ENCODE measurements at places on chromosomes 3 and 15.

- DNase-seq = no peak
Measured at GRCh38 chr15:93121973-93122910, 33.2 kb upstream of the RGMA start.

DNA sequence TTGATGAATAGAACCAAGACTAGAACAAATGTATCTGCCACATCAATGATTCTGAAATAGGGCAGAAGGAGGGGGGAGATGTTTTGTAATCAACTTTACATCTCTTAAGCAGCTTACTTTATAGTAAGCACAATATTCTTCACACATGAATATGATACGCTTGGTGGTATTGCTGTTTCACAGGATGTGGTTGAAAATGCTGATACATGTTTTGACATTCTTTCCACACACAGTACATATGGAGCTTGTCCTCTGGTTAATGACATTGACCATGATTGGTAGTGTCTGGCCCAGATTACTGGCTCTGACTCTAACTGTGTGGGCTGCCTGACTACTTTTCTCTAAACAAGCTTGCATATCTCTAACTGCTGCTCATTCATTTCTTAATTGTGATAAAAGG, 168.9 kb downstream of the KLHL25 start:
- peak; percentile 53 for DNase-seq

- no peak for DNase-seq
Measured at GRCh38 chr3:187044206-187044605, 95.1 kb downstream of the RPL39L start.

GRCh38 chr3:52893723-52894122, 3.6 kb downstream of the STIMATE start:
- no peak for DNase-seq

DNA sequence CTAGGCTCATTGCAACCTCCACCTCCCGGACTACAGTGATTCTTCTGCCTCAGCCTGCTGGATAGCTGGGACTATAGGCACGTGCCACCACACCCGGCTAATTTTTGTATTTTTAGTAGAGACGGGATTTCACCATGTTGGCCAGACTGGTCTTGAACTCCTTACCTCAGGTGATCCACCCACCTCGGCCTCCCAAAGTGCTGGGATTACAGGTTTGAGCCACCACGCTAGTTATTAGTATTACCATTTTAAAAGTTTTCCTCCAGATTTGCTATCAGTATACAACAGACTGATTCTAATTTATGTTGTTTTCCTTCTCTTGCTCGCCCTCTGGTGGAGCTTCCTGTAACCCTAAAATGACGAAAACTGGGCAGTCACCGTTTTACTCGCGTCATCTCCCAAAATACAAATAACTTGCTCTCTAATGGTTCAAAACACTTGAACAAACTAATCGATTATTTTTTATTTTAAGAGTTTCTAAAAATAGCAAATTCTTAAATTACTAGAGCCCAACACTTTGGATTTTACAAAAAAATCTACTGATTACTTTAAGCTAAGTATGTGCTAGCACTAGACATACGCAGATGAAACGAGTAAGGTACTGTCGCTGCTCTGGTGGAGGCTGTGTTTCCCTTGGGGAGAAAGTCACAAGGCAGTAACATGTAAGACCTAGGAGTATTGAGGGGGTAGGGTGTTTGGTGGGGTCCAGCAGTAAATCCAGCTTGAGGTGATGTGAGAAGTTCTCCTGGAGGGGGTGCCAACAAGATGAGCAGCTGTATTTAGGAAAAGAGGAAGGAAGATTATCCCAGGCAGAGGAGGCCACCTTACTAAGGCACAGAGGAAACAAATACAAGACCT, 203.3 kb downstream of the MBNL1 start:
- DNase-seq = no peak

GRCh38 chr3:75938921-75939320, 153.6 kb upstream of the ZNF717 start:
- DNase-seq = no peak

DNA sequence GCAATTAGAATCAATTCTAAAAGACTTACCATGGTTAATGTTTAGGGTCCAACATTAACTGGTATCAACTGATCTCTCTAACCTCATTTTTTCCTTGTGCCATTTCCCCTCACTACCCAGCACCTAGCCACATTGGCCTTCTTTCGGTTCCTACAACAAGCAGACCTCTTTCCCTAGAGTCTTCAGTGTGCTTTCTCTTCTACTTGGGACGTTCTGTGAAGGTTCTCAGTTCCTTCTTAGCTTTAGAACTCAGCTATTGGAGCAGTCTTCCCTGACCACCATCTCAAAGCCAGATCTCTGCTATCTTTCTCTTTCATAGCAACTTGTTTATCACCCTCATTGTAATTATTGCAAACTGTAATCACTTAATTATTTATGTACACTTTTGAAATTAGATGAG, 31.5 kb upstream of the MINDY4B start:
- no peak for DNase-seq

- DNase-seq = no peak
Measured at GRCh38 chr3:128040041-128040440, 12.2 kb upstream of the SEC61A1 start.

DNA sequence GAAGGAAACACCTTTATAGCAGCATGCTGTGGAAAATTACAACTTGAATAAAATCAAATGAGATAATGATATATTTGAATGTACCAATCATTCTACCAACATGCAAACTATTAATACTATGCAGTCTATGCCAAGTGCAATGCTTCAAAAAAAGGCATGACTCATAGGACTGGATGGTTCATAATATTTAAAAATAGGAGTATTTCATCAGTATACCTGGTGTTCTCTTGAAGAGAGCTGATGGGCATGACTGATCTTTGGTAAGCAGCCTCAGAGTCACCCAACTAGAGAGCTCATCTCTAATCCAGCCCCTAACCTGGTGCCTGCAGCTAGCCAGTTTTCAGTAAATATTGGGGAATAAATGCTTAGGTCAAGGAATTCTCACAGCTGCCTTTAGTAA, 434.7 kb upstream of the ARRDC4 start:
- no peak for DNase-seq

DNA sequence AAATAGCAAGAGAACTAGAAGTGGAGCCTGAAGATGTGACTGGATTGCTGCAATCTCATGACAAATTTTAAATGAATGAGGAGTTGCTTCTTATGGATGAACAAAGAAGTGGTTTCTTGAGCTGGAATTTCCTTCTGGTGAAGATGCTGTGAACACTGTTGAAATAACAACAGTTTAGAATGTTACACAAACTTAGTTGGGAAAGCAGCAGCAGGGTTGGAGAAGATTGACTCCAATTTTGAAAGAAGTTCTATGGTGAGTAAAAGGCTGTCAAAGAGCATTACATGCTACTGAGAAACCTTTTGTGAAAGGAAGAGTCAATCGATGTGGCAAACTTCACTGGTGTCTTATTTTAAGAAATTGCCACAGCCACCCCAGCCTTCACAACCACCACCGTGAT, 220.9 kb upstream of the LRRFIP2 start:
- DNase-seq = no peak

DNA sequence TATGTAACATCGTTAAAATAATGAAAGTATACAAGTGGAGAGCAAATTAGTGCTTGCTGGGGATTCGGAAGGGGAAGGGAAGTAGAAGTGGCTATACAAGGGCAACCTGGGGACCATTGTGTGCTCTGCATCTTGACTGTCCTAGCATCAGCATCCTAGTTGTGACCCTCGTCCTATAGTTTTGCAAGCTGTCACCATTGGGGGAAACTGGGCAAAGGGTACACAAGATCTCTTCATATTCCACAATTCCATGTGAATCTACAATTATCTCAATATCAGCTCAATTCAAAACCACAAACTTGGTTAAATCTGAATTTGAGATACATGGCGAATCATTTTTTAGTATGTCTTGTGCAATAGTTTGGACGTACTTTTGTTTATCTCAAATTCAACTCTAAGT, 30.9 kb downstream of the WNT7A start:
- DNase-seq = no peak

GRCh38 chr3:13325892-13326443, 94.2 kb downstream of the NUP210 start:
- no peak for DNase-seq

DNA sequence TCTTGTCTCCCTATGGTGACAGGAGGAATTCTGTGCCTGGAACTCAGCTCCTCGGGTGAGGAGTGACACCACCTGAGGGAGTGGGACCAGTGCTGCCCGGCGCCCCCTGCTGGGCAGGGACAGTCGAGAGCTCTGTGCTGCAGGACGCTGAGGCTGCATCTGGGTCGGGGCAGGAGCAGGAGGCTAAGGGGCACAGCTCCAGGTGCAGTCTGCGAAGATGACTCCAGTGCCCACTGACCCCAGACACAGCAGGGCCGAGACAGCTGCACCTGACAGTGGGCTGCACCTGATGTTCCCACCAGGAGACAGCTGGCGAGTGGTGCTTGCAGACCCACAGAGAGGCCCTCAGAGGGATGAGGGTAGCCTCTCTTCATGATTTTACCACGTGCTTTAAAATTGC, 152.9 kb downstream of the ATP10A start:
- DNase-seq = peak; percentile 7

DNA sequence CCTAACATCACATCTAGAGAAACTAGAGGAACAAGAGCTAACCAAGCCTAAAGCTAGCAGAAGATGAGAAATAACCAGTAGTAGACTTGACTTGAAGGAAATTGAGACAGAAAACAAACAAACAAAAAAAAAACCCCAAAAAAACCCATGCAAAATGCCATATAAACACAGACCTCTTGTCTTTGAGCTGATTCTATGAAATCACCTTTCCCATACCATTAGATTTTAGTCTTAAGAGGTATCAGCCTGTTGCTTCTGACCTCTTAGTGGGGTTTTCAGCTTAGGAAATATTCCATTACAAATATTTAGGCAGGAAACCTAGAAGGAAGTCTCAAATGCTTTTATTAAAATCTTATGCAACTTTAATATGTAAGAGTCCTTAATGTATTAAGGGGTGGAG, 23.9 kb upstream of the ST3GAL6 start:
- no peak for DNase-seq

DNA sequence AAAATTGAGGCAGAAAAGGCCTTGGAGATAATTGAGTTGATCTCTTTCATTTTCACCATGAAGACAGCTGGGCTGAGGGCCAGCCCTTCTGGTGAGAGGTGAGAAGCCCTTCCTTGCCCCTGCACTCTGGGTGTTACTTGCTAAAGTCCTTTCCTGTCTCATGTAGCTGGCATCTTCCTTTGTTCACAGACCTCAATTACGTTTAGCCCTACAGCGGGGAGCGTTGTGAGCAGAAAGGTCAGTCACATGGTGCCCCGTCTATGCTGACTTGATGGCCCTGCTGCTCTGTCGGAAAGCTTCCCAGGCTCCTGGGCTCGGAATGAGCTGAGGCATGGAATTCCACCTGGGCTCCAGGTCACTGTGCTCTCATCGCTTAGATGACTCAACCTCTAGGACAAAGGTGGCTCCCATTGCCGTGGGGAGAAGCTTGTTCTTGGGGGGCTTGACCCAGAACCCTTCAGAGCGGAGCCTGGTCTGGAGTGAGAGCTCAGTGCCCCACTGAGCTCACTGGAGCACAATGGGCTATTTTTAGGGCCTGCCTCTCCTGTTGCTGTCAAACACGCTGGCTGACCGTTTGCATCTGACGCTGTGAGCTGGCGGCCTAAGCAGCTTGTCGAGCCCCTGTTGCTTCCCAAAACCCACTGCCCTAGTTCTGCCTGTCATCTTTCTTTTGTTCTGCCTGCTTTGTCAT, 47.0 kb downstream of the RPLP1 start:
- DNase-seq = peak; percentile 67

- DNase-seq = no peak
Measured at GRCh38 chr3:146189519-146190173, 28.7 kb upstream of the PLOD2 start.

- DNase-seq = no peak
Measured at GRCh38 chr3:115040246-115040645, 106.8 kb downstream of the ZBTB20 start.

DNA sequence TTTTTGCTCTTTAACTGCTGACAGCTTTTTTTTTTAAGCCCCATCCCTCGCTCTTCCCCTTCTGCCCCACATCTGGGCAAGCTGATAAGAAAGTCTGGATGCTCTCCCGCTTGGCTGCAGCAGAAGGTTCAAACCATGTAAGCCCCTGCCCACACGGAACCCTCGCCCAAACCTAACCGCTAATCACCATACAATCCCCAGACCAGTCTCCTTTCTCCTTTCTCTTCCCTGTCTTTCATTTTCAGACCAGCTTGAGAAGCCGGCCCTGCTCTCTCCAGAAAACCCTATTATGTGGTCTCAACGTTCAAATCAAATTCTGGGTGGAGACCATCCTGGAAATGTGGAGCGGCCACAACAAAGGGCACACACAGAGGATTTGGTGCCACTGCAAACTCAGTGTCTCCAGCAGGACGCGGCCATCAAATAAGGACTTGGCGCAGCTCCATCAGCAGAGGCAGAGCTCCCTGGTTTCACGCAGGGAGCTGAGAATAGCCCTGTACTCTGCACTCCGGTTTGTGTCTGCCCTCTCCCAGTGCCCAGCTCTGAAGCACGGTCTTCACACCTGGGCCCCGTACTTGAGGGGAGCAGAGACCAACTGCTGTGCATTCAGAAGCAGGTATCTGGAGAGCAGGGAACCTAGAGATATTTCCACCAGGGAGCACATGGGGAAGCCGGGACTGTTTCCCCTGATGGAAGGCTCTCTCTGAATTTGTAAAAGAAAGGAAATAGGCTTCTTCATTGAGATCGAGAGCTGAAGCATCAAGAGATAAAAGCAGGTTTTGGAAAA, 92.6 kb downstream of the XXYLT1 start:
- no peak for DNase-seq

GRCh38 chr3:134656211-134656800, 5.5 kb upstream of the KY start:
- no peak for DNase-seq

DNA sequence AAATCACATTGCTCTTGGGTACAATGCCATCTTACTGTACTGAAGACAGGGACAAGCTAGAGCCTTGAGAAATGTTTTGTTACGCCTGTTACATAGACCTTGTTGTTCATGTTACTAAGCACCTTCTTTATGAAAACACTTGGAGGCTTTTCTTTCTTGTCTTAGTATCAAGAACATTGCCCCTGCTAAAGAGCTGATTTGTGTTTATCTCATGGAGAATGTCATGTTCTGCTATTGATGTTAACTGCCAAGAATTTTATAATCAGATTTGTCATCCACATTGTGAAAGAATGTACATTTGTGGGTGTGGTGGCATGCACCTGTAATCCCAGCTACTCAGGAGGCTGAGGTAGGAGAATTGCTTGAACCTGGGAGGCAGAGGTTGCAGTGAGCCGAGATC, 431.3 kb upstream of the MDFIC2 start:
- no peak for DNase-seq

DNA sequence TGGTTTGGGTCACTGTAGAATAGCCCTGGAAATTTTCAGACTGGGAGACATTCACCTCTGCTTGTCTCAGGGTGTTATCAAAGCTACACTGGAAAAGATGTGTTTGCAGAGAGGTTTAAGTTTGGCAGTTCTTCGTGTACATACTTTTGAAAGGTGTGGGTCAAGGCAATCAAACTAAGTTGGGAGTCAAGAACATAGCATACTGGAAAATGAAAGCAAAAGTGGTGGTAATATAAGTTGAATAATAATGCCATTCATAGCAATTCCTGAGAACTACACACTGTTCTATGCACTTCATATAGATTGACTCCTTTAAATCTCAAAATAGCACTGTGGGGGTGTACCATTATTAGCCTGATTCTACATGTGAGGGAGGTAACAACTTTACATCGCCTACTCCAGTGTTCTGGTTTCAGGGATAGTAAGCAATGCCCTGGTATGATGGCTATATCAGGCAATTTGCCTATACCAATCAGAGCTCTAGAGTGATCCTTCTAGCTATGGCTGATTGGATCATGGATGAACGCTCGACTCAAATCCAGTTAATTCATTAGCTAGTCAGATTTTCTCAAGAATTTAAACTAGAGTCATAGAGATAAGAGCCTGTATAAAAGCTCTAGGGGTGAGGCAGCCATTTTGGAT, 44.6 kb upstream of the RASGRP1 start:
- no peak for DNase-seq

GRCh38 chr3:20741381-20741780, 555.4 kb upstream of the SGO1 start:
- no peak for DNase-seq
